ENCODE measurements at places on chromosomes 11 and 22.

- no peak for DNase-seq
These were observed 51.7 kb downstream of the CHRDL2 start for GRCh38 chr11:74679513-74679865.

DNA sequence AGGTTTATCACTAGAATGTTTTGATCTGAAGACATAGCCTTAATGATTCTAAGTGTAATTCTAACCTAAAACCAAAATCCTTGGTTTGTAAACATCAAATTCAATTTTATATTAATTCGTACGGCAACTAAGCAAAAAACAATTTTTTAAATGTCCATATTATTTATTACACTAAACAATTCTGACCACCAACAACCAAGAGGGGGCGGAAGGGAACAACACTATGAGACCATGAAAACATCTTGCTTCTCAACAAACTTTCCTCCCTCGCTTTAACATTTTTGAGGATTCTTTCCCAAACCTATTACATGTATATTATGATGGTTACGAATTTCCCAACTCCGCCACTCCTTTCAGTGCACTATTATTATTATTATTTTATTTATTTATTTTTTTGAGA is 6.5 kb upstream of the UCP2 start:
- peak; percentile 54 for DNase-seq

DNA sequence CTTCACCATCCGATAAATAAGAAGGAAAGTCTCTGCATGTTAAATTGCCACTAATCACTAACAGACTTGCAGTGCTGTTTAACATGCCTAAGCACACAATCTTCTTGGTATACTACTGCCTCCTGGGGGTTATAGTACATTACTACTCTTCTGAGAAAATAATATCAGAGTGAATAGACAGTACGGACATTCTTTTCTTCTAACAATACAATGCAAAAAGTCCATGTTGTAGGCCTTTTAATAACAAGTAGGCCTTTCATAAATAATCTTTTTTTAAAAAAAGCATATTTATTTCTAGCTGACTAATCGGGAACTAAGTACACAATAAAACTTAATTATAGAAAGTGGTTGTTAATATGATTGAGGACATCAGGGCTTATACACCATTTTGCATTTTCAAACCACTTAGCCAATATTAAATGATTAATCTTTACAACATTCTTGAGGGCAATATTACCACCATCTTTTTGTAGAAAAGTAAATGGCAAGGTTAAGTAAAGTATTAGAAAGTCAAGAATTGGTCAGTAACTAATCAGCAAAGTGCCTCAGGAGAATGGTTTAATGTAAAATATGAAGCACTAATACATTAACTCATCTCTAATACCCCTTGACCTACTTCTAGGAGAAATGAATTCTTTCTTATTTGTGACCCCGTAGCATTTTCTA is 84.7 kb downstream of the TTC28 start:
- DNase-seq: peak; percentile 81

DNA sequence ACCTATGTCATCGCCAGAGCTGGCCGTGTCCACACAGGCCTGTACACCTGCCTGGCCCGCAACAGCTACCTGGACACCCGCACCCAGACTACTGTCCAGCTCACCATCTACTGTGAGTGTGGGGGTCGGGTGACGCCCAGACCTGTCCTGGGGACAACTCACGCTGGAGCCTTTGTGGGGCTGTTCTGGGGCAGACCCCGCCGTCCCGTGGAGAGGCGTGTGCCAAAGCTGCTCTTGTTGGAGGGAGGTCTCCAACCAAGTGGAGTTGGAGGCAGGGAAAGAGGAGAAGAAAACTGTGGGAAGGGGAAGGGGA is 4.3 kb downstream of the VSIG10L2 start:
- DNase-seq: no peak

- DNase-seq: peak; percentile 89
These were observed 54.6 kb downstream of the SPECC1L start for GRCh38 chr22:24325105-24325757.

GRCh38 chr22:17896586-17896985 is 122.3 kb upstream of the BID start:
- DNase-seq: no peak

DNA sequence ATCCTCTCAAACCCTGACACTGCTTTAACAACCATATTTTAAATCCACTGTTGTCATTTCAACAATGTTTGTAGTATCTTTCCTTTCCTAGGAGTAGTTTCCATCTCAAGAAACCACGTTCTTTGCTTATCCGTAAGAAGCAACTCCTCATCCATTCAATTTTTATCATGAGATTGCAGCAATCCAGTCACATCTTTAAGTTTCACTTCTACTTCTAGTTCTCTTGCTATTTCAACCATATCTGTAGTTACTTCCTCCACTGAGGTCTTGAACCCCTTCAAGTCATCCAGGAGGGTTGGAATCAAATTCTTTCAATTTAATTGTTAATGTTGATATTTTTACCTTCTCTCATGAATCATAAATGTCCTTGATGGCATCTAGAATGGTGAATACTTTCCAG is 22.4 kb downstream of the CCDC82 start:
- peak; percentile 50 for DNase-seq

DNA sequence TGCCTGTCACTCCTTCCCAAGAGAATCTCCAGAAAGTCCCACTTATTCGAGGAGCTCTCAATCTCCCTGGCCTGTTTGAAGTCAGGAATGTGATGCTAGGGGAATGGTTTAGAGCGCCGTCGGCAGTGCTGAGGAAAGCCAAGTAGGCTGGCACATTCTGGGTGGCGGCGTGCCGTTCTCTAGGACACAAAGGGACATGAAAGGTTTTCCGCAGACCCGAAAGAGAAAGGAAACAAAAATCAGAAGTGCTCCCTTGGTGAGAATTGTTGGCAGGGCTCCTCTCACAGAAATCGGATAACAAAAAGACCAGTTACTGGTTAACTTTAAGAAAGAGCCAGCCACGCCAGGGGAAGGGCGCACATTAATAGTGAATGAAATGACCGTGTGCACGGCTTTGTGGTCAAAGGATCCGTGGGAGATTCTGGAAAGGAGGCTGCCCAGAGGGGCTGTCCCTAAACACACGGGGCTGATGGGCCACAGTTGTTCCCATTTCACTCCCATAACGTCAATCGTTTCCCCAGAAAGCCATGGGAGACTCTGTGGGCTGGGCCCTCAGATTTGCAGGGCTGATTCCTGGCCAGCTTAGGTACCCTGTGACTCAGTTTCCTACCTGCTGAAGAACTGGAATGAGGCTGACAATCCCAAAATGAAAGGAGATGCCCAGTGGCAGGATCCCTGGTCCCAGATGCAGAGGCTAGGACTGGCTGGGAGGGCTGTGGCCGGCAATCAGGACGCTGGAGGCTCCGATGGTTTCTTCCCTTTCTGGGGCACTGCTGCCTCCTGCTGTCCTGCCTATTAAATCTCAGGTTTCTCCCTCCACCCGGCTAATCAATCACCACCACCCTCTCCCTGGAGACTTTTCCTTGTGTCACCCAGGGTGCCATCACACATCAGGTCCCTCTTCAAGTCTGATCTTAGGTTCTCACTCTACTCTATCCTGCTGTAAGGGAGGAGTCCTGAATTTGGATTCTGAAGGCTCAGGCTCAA is 82.3 kb downstream of the RCN1 start:
- DNase-seq: peak; percentile 68

DNA sequence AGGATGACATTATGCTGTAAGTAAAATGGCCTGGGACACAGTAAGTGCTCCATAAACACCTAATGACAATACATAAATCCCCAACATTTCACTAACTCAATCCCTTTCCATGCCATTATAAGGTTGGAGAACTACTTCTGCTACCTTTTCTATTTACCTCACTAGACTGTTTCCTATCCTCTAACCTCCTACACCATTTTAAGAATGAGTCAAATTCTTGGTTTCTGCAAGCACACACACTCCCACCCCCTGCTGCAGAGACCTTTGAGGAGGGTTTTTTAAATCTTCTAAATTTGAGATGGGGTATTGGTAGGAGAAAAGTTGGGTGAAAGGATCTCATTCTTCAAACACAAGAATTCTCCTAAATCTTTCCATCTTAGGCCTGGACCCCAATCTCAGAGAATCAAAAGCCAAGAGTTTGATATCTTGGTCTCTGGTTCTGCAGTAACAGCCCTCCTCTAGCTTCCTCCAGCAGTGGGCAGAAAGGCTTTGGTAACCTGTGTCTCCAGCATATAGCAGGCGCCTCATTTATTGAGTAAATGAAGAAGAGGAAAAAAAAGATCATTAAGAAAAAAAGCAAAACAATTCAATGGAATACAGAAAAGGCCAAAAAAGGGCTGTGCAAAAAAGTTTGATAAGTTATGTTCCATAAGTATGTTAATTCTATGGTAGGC is 42.3 kb downstream of the SYTL2 start:
- DNase-seq: no peak

DNA sequence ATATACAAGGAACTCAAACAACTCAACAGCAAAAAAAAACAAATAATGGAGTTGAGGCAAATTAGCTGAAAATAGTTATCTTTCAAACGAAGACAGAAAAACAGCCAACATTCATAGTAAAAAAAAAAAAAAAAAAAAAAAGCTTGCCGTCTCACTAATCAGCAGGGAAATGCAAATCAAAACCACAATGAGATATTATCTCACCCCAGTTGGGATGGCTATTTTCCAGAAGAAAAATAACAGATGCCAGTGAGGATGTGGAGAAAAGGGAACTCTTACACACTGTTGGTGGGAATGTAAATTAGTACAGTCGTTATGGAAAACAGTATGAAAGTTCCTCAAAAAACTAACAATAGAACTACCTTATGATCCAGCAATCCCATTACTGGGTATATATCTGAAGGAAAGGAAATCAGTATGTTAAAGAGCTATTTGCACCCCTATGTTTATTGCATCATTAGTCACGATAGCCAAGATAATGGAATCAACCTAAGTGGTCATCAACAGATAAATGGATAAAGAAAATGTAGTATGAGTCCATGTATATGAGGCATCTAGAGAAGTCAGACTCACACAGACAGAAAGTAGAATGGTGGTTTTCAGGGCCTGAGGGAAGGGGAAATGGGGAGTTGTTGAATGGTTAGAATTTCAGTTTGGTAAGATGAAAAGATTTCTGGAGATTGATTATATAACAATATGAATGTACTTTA is 56.0 kb downstream of the USP35 start:
- DNase-seq: peak; percentile 22

DNA sequence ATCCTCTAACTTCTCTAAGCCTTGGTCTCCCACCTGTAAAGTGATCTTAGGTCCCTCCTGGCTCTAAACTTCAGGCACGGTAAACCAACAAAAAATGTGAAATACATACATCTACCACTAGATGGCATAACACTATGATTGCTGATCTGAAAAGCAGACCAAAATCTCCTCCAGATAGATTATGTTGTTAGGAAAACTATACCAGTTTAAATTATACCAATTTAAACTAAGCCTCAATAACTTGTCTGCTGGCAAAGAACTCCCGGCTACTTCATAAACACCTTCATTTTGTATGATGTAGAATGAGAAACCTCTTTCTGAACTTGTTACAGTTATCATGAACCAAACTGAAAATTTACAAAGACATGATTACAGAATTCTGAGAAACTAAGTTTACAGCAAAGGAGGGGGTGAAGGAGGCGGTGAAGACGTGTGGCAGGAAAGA is 85.9 kb downstream of the SBF2 start:
- peak; percentile 37 for DNase-seq

- no peak for DNase-seq
These were observed 22.3 kb downstream of the PATZ1 start for GRCh38 chr22:31323578-31324550.

DNA sequence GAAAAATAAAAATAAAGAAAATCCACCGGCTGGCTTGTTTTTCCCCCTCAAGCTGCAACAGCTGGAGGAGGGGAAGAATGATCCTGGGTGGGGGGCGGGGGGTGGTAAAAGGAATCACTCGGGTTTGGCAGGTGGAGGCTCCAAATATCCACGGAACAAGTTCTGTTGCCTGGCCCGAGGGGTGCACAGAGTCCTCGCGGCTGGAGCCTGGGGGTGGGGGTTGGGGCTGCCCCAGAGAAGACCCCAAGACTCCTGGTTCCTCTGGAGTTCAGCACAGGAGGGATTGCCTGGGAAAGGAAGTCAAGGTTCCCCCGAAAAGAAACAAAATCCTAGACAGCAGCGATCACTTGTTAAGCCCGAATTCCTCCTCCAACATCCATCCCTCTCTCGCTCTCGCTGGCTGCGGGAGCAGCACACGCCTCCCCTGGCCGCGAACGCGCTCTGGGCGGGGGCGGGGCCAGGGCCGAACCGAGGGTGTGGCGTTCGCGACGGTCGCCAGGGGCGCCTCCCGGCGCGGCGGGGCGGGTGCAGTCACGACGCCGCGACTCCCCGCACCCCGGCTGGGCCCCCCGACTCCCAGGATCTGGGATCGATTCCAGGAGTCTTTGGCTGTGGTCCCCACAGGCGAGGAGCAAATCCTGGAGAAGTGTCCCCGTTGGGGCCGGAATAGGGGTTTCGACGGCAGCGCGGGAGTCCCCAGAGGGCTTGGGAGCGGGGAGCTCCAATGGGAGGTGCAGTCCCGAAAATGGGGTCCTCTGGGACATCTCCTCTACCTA is at the start of gene KCNA4:
Gene KCNA4 (minus strand): TSS at position 443 of the 776 bp plus-strand sequence. CDS start 4,352 bp downstream, outside the sequence.
- DNase-seq: no peak

DNA sequence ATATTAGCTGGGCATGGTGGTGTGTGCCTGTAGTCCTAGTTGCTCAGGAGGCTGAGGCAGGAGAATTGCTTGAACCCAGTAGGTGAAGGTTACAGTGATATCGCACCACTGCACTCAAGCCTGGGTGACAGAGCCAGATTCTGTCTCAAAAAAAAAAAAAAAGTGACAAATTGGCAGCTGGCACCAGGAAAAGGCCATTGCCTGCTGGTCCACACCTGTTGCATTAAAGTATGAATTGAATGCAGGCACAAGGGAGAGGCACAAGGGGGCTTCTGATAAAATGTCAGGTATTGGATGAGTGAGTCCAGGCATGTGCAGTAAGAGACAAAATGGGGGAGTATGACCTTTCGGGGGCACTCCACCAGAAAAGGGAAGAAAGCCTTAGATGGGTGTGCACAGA is 28.2 kb downstream of the ZNF70 start:
- DNase-seq: no peak

- DNase-seq: no peak
These were observed 38.7 kb upstream of the LINC01488 start for GRCh38 chr11:69442807-69443137.

DNA sequence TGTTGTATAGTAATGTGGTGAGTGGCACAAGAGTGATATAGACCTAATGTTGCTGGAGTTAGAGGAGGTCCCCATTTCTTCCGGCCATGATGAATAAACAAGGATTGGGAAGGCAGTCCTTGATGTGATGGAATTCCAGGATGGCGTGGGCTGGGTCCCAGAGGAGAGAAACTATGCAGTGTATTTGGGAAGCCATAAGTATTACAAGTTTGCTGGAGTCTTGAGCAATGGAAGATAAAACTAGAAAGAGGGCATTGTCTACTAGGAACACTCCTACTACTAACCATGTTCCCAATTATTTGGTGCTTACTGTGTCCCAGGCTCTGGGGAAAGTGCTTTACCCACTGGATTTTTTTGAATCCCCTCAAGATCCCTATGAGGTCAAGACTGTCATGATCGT is 20.0 kb downstream of the LDLRAD3 start:
- DNase-seq: no peak

- DNase-seq: no peak
These were observed 90.7 kb downstream of the MORC2 start for GRCh38 chr22:30877662-30878515.

GRCh38 chr22:27192135-27192829 is 534.9 kb downstream of the MIAT start:
- no peak for DNase-seq
